ENCODE measurements at places on chromosomes 4 and X.

GRCh38 chr4:62881210-62881609 is 1528.0 kb downstream of the TECRL start:
- DNase-seq = no peak

DNA sequence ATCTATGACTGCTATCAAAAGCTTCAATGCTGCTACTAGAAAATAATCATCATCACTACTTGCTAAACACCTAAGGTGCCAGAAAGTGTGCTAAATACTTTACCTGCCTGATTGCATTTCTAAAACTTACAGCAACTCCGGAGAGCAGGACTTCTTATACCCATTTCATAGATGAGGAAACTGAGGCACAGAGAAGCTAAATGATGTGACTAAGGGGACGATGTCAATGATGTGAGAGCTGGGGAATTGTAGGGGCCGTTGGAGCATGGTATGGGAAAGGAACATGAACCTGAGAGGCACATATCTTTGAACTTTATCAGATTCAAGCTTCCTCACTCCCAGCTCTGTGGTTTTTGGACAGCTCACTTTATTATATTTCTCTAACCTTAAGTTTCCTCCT is 38.7 kb downstream of the CCKAR start:
- DNase-seq = no peak

- no peak for DNase-seq
These were observed 12.2 kb upstream of the FGF16 start for GRCh38 chrX:77434962-77435361.

DNA sequence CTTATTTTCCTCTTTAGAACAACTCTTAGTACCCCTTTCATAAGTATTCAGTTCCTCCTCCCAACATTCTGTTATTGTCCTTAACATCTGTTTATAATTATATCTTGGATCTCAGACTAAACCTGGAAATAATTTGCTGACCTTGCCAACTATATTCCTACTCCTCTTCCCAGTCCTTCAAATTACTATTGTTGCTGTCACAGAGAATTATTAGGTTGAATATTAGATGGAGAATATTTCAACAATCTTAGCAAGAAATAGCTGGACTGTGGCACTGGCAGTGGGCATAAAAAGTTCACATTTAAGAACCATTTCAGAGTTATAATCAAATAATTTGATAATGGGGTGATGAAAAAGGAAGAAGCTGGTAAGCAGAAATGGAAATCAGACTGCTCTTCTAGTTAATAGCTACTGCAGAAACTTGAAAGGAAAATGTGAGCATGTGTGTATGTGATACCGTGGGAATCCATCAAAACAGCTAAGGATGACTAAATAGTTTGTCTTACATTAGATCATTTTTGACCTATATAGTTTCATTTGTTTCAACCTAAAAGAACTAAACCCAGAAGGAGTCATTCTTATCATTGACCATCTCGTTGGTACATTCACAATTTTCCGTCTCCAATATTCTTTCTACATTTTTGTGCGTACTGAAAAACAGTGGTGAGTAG is 43.3 kb upstream of the PRDM8 start:
- no peak for DNase-seq

DNA sequence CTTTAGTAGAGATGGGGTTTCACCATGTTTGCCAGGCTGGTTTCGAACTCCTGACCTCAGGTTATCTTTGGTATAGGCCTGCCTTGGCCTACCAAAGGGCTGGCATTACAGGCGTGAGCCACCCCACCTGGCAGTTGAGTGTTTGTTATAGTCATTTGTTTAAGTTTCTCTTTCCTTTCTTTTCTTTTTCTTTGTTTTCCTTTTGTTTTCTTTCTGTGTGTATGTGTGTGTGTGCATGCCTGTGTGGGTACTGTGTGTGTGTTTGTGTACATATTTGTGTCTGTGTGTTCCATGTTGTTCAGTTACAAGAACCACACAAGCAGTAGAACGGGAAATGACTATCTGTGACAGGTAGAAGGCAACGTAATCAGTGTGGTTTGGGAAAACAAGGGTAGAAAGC is 624.9 kb downstream of the FSTL5 start:
- DNase-seq = no peak

DNA sequence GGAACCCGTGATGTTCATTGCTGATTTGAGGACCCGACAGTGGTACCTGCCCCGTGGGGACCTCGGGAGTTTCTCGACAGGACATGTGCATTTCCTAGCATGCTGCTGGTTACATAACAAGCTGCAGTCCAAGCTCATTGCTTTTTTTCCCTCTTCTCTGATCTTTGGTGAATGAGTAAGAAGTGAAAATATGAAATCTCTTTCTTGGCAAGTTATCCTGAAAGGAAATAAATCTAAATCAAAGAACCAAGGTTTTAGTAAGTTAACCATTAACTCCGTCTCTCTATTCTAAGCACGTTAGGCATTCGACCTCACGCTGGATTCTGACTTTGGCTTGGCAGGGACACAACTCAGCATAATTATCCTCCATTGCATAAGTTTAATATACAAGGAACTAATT is 86.6 kb downstream of the STK32B start:
- no peak for DNase-seq

DNA sequence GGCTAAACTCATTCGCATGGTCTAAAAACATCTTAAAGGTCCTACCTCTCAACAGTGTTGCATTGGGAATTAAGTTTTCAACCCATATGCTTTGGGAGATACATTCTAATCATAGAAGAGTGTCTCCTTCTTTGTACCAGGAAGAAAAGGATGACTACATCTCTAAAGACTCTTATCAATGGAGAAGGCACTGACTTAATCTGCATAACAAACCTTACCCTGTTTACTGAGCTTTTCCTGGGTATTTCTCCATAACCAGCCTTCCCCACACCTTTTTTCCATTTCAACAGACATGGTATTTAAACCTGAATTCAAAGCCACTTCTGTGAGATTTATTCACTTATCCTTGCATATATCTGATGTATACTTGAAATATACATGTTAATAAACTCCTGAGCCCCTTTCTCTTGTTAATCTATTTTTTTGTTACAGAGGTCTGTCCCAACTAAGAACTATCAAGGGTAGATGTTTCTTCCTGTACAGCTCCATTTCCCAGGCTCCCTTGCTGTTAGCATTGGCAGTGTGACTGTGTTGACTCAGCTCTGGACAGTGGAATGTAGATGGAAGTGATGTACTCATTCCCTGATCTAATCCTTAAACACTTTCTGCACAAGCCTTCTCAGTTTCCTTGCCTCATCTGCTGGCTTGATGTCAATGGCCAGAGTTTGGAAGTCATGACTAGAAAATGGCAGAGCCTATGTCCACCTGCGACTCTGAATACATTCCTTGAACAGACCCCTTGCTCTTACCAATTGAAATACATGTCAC is 148.9 kb upstream of the CPEB2 start:
- no peak for DNase-seq

DNA sequence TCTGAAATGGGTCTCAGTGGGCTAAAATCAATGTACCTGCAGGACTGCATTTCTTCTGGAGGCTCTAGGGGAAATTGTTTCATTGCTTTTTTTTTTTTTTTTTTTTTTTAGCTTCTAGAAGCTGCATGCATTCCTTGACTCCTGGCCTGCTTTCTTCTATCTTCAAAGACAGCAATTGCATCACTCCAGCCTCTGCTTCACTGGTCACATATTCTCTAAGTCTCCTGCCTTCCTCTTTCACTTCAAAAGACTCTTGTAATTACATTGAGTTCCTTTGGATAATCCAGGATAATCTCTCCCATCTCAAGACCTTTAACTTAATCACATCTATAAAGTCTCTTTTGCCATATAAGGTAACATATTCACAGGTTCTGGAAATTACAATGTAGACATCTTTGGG is 11.3 kb upstream of the PCYT1B start:
- DNase-seq = no peak

DNA sequence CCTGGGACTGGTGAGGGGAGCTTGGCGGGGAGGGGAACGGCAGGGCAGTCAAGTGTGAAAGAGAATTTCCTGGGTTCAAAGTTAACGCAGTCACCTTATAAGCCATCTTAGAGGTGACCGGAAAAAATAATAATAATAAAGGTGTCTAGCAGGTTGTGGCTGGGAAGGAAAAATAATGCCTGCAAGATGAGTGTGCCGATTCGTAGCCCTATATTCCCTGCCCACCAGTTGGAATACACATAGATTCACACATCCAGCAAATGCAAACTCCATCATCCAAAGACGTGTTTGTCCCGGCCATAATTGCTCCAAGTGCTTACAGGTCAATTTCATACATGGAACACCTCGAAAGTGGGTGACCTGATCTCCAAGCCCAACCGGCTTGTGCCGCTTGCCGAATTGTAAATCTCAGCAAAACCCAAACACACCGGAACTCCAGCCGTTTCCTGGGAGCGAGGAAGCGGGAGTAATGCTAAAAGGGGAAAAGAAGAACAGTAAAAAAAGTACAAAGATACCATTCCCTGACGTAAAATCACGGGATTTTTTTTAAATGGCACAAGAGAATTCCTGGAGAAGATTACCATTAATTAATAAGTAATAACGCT is 1.3 kb upstream of the FAT1 start:
- no peak for DNase-seq
